ENCODE measurements at places on chromosomes 16 and 17. TPM values are rescaled to one million over a fixed set of nuclear protein-coding genes. Genes with fewer than 3 reads are reported as not detected.

EXOC3L1 gene
- 0.23 TPM for total RNA-seq

LLGL2 gene
- total RNA-seq: 32.7 TPM

CCL13 gene
- total RNA-seq: not detected

WDR45B gene
- total RNA-seq: 90.4 TPM

SLC6A2 gene
- not detected for total RNA-seq

SRCIN1 gene
- 2.2 TPM for total RNA-seq

CA7 gene
- not detected for total RNA-seq

ELMO3 gene
- total RNA-seq: 1.5 TPM

SPATA22 gene
- not detected for total RNA-seq

INTS2 gene
- 9.6 TPM for total RNA-seq

C17orf78 gene
- not detected for total RNA-seq

ASPSCR1 gene
- 34.0 TPM for total RNA-seq
